ENCODE measurements at places on chromosomes 1 and 21. TPM values are rescaled to one million over a fixed set of nuclear protein-coding genes. Genes with fewer than 3 reads are reported as not detected.

GRCh38 chr1:161098210-161099068 lies at the start of gene KLHDC9:
Gene KLHDC9, plus strand, starts transcription at chr1:161098361. Its CDS starts 175 bp downstream, at chr1:161098536.
- DNase-seq, result peak; percentile 84

DNA sequence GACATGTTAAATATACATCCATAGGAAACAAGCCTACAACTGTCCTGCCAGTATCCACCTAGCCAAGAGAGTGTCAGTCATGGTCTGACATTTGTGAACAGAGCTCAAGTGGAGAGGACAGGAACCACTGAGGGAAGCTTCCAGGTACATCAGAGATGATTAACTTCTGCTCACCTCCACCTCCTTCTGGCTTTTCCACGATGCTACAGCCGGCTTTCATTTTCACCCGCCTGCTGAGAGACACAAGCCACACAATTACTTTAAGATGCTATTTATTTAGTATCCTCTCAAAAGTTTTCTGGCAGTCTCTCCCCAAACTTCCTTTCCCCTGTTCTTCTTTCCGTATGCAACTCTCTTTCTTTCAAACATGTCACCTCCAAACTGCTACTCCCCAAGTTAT lies 2.1 kb downstream of the ETV3 start:
- DNase-seq, result no peak

- no peak for DNase-seq
These were observed 141.8 kb downstream of the ZZZ3 start for GRCh38 chr1:77540501-77541161.

DNA sequence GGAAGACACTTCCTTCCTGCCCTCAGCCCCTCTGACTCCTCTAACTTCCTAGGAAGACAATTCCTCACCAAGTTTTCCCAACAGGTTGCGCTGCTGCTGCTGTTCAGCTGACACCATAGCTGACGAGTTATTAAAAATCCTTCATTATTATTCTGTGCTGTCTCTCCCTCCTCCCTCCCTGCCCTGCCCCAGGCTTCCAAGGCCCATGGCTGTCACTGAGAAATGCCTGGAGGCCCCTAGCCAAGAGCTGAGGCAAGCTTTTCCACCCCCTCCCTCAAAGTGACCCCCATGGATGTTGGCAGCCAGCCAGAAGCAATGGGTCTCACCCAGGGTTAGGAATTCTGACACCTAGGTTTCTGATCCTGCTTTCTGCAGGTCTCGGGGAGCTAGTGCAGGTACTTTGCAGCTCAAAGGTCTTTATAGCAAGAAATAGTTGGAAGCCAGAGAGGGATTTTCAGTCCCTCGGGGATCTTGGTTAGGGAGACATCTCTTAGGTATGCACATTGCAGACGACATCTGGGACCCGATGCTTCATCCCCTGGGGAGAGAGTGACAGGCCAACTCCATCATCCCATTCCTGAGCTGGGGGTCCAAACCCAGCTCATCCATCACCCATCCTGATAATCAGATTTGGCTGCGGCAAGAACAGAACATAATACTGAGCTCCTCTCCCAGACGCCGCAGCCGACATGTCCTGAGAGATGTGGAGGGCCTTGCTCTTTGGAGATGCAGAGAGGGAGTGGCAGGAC lies 65.0 kb downstream of the KIRREL1 start:
- DNase-seq, result no peak

DNA sequence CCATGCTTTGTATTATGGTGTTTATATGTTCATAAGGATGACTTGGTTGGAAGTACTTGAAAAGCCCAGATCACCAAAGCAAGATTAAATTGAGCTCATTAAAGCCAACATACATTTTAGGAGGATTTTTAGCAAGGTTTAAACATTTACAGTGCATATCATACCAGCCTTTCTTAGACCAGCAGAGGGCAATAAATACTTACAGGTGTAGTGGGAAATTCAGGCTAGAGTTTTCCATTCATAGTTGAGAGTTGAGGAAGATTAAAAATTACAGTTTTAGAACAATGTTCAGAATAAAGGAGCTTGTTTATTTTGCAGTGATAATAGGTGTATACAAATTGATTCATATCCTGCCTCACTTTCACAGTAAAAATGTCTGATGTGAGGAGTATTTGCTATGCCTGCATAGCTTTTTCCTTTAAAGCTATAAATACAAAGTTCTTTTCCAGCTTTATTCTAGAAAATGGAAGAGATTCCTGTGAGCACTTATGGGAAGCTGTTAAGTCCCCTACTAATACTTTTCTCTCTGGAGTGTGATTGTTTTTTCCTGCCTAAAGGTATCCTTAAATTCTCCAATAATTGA lies 35.3 kb downstream of the DTL start:
- DNase-seq, result peak; percentile 8

GRCh38 chr1:226110249-226111097 lies 48.0 kb downstream of the H3-3A start:
- DNase-seq, result peak; percentile 54

DNA sequence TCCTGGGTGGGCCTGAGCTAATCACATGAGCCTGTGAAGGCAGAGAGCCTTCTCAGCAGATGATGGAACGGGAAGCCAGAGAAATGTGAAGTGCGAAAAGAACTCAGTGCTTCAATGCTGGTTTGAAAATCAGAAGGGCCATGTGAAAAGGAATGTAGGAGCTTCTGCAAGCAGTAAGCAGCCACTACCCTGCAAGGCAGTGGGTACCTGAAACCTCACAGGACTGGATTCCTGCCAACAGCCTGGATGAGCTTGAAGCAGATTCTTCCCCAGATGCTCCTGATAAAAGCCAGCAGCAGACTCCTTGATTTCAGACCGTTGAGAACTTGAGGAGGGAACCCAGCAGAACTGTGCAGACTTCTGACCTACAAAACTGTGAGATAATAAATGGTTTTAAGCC lies 158.6 kb downstream of the SYT2 start:
- no peak for DNase-seq

- DNase-seq, result no peak
These were observed 34.9 kb downstream of the AHDC1 start for GRCh38 chr1:27569088-27569460.

- DNase-seq, result no peak
These were observed 52.4 kb upstream of the NTPCR start for GRCh38 chr1:232897949-232898465.

DNA sequence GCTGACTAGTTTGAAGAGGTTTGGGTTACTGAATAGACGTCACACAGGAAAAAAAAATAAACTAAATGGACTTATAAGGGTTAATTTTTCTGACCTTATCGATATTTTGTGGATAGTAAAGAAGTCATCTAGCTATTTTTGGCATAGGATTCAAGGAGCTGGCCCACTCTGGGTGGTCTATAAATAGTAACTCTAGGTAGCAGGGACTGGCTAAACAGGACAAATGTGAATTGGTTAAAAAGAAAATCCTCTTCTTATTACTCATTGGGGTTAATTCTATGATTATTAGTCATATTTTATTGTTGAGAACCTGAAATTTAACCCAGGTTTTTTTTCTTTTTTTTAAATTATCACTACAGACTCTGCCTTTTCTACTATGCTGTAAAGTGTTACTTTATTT lies 61.7 kb downstream of the ATF6 start:
- DNase-seq, result no peak

- no peak for DNase-seq
These were observed 145.9 kb downstream of the CNIH3 start for GRCh38 chr1:224762046-224762445.

GRCh38 chr1:58814251-58815068 lies 30.6 kb upstream of the JUN start:
- peak; percentile 68 for DNase-seq

DNA sequence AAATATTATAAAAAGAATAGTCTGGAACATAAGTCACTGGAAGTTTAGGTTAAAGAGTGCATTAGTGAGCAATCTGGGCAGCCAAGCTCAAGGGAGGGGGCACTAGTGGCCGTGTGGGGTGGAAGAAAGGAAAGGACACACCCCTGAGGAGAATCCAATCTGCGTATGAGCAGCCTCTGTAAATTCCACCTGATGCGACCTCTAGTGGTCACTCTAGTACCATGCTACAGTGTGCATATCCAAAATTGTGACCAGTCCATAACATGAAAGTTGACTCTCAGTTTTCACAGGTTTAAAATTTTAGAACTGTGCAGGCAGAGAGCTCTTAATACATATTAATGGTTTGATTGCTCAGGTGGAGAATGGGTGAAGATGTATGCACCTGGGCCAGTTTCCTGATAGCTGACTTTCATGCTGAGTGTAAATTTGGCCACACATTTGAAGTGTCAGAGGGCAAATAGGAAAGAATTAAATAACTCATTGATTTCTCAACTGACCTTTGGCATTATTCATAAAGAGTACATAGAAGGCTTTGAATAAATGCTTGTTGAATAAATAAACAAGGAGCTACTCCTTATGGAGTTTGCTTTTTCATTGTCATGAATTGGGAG lies 105.9 kb upstream of the C21orf91 start:
- DNase-seq, result peak; percentile 55

GRCh38 chr1:68347415-68347814 lies 102.3 kb downstream of the RPE65 start:
- DNase-seq, result no peak

DNA sequence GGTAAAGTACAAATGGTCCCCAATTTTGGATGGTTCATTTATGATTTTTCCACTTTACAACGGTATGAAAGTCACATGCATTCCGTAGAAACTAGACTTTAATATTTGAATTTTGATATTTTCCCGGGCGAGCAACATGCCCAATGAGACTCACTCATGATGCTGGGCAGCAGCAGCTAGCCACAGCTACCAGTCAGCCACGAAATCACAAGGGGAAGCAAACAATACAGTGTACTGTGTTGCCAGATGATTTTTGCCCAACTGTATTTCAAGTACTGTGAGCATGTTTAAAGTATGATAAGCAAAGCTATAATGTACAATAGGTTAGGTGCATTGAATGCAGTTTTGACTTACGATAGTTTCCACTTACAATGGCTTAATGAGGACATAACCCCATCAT lies 266.8 kb downstream of the VAV3 start:
- no peak for DNase-seq

DNA sequence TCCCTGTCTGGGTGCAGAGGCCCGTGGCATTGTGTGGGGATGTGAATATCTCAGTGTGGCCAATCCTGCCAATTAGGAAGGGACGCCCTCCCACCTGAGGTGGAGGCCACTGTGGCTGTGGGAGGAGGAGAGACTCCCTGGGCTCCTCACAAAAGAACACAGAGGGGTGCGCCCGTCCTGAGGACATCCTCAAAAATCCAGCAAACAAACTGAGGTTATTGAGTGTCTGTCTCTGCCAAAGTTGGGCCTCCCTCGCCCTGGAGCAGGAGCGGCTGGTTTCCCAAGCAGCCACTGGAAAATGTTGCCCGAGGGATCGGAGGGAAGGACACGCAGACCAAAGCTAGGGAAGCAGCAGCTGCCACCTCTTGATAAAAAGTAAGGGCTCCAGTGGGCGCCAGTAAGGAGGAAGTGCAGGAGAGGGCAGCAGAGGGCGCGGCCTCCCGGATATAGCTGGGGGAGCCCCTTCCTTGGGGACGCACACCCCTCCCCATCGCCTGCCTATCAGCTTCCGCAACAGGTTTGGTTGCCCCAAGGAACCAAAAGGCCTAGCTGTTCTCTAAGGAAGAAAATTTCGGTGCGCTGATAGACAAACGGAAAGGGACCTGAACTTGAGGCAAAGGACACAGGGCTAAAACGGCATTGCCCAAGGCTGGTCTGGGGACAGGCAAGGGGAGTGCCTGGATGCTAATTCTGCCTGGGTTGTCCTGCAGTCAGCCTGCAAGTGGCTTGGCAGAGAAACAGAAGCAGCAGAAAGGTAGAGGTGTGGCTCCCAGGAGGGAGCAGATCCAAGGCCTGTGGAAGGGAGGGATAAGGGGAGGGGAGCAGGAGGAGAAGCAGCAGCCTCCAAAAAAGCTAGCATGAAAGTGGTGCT lies 1.7 kb upstream of the GRIK3 start:
- no peak for DNase-seq

GRCh38 chr1:58983633-58984245 lies 199.9 kb upstream of the JUN start:
- DNase-seq, result no peak

DNA sequence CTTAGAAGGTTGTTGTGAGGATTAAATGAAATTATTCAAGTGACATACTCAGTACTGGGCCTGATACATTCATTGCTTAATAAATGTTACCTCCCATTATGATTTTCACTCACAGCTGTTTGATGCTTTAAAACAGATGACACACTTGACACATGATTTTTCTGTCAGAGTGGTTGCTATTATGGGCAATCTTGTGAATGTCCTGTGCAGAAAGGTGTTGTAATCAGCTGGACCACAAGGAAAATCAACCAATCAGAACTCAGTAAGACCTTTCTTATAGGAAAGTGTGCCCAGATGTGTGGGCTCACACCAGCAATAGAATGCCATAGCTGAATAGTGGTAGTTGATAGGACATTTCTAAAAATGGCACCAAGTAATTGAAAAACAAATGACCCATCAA lies 23.5 kb downstream of the GJA5 start:
- no peak for DNase-seq

DNA sequence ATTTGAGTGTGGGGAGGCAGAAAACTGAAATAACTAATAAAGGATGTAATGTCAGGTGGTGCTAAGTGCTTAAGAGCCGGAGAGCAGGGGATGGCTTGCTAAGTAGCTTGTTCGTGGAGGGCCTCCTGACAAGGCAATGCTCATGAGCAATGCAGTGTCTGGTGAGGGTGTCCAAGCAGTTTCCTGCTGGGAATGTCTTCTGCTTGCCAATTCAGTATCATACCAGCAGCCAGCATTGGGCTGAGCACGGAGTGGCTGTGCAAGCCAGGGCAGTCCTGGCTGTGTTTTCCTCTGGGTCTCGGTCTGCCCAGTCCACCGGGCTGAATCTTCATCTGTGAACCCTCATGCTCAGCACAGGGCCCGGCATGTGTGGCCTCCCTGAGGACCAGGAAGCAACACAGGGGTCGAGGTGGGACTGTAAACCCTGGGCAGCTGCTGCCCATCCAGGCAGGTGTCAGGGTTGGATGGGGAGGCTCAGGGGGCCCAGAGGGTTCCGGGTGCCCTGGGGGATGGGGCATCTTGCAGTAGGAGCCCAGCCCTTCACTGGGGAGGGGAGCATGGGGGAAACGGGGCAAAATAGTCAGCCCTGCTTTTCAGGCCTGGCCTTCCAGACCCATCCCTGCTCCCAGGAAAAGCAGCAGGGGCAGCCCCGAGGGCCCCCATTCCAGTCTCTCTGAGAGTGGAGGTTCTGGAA lies 27.5 kb downstream of the EDN2 start:
- no peak for DNase-seq

GRCh38 chr1:59290193-59290949 lies 6.5 kb upstream of the FGGY start:
- no peak for DNase-seq

- no peak for DNase-seq
These were observed 20.9 kb upstream of the TGFB2 start for GRCh38 chr1:218324226-218324580.

GRCh38 chr1:172497230-172497629 lies 35.7 kb upstream of the SUCO start:
- DNase-seq, result peak; percentile 54

Gene FCRL4
- 0.28 TPM for total RNA-seq

Gene PDC
- total RNA-seq, result not detected

Gene DCST2
- total RNA-seq, result 5.3 TPM

Gene YOD1
- 10.8 TPM for total RNA-seq

Gene SMPDL3B
- total RNA-seq, result 2.0 TPM

Gene DIO1
- total RNA-seq, result not detected

Gene FAM151A
- not detected for total RNA-seq

Gene LIPI
- 0.40 TPM for total RNA-seq

Gene SRM
- total RNA-seq, result 89.2 TPM

Gene PCP4L1
- total RNA-seq, result 7.6 TPM

Gene TIAM1
- total RNA-seq, result 6.0 TPM

Gene C1orf50
- 3.6 TPM for total RNA-seq

Gene CRP
- not detected for total RNA-seq

Gene CLCA2
- 2.8 TPM for total RNA-seq

Measured in prostate gland (tissue), 2 donors.